Pericardium fibroblast (primary cell): ENCODE measurements at places on chromosomes 5 and 9. TPM values are rescaled to one million over a fixed set of nuclear protein-coding genes. Genes with fewer than 3 reads are reported as not detected.

SPINK7 gene
- total RNA-seq = not detected in 2 replicates

SMIM33 gene
- total RNA-seq = not detected in 2 replicates

NPDC1 gene
- 54.4 and 67.6 TPM in 2 replicates for total RNA-seq

SLC12A2 gene
- total RNA-seq = 16.3 and 21.5 TPM in 2 replicates

ECSCR gene
- total RNA-seq = 1.0 and 1.5 TPM in 2 replicates

SPATA31E1 gene
- total RNA-seq = not detected in 2 replicates

NIPSNAP3A gene
- total RNA-seq = 22.9 and 34.0 TPM in 2 replicates

MCTP1 gene
- 1.1 and 1.7 TPM in 2 replicates for total RNA-seq

TPPP gene
- 0.17 and 0.35 TPM in 2 replicates for total RNA-seq

SVEP1 gene
- total RNA-seq = 139 and 162 TPM in 2 replicates

HAVCR2 gene
- total RNA-seq = not detected in 2 replicates

GCNT1 gene
- total RNA-seq = 9.0 and 31.1 TPM in 2 replicates

REEP2 gene
- 4.8 and 5.4 TPM in 2 replicates for total RNA-seq

GABRB2 gene
- under 0.01 TPM in 1 of 2 replicates, not detected in the other for total RNA-seq

PCDHAC2 gene
- 0.60 and 2.6 TPM in 2 replicates for total RNA-seq

ABHD17B gene
- 9.1 and 15.6 TPM in 2 replicates for total RNA-seq

AHRR gene
- total RNA-seq = 3.1 and 16.0 TPM in 2 replicates

CARTPT gene
- not detected in 2 replicates for total RNA-seq

PCDHGC4 gene
- 0.23 and 0.26 TPM in 2 replicates for total RNA-seq

NTNG2 gene
- 0.58 and 1.3 TPM in 2 replicates for total RNA-seq

ZNF883 gene
- 2.5 and 4.5 TPM in 2 replicates for total RNA-seq

PCDHB13 gene
- total RNA-seq = 0.35 and 0.43 TPM in 2 replicates

PCDHGA3 gene
- 1.8 and 4.4 TPM in 2 replicates for total RNA-seq
